Ureter (tissue), 1 donor: ENCODE measurements at places on chromosomes 16 and 17.

DNA sequence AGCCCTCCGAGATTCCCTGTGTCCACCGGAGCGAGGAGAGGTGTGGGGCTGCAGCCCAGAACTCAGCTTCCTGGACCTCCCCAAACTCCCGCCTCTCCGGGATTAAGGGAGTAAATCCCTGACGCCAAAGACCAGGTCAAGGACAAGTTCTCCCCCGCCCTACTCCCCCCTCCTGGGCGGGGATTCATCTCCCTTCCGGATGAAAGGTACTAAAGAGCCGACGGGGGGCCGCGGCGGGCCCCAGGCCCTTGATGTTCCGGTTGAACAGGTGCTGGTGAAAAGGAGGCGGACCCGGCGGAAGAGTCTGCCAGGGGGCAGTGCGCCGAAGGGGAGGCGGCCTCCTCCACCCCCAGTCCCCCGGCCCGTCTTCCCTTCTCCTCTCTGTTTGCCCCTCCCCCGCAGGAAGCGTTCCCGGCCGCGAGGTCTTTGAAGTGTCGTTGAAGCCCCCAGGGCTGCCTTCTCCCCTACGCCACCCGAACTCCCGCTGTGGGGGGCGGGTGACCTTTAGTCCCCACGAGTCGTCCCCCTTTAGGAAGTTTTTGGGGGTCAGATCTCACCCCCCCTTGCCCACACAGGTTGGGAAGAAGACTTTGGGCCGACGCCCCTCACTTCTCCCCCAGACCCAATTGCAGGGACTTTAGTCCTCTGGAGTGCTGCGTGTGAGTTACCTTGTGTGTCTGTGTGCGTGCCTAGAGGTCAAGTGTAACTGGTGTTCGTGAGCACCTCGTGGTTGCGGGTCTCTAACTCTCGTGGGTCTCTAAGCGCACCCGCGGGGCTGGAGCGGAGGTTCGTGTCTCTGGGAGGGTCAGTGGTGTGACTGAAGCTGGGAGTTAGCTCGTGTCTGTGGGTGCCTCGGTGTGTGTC lies 1.1 kb upstream of the MLLT6 start:
- peak; percentile 92 for DNase-seq

DNA sequence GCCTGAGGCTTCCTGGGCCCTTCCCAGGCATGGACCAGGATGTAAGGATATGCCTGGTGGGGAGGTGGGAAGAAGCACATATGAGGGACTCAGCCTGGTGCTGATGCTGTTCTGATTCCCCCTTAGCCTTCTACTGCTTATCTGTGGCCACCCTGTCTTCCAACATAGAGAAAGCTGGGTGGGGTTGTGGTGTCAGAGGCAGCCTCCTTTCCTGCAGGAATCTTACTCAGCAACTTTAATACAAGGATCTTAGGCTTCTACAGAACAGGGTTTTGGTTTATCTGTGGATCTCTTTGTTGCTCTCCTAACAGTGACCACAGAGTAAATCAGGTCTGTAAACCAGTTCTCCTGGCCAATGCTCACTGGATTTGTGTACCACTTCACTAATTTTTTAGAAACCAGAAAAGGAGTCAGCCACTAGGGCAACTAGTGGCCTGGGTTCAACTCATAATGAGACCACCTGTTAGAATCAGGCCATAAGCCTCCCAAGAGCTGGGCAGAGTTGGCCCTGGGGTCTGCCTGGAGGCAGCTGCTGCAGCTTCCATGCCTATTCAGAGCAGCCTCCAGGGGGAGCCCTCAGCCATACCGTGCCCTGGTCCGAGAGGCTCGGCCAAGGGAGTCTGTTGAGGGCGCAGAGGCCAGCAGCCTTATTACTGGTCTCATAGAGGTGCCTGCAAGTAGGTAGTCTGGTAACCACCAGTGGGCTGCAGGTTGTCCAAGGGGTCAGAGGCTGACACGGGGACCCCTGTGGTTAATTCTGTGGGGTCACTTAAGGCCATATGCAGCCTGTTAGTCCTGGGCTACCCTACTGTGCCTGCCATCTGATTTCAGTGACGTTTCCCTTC lies 7.1 kb downstream of the HAS3 start:
- DNase-seq: no peak

GRCh38 chr17:12070561-12070960 lies 49.9 kb downstream of the MAP2K4 start:
- DNase-seq: no peak

DNA sequence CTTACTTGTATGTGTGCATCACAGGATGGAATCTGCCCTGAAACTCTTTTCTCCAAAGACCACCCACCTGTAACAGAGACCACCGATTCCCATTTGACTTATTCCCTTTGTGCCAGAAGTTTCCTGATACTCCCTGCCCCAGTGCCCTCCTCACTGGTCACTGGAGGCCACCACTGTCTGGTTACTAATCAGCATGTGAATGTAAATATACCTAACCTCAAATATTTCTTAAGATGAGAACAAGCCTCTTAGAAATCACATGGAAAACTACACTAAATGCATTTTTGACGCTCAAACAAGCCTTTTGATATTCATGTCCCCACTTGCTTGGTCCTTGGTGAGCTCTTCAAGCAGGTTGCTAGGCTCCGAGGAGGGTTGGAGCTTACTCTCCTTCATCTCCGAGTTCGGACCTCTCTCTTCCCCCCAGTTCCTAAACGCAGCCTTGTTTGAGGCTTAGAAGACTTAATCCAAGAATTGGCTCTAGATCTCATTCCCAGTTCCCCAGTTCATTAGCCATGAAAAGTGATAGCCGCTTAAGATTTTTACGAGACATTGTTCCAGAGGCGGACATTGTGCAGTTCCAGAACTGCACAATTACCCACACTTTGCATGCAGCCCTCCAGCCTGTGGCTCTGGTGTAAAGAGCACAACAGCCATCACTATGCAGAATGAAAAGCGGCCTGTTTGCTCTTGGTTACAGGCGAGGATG lies 579.2 kb upstream of the PSMD7 start:
- DNase-seq: no peak
